Stomach (tissue), 19 donors: ENCODE measurements at places on chromosomes 1 and 21. TPM values are rescaled to one million over a fixed set of nuclear protein-coding genes. Genes with fewer than 3 reads are reported as not detected.
A peak's percentile ranks its signal among the peaks of the same experiment; 100 is the strongest.

Gene IL22RA1
- polyA plus RNA-seq, result 1.4 TPM

Gene PRAMEF6
- not detected for polyA plus RNA-seq

Gene OR2T2
- not detected for polyA plus RNA-seq

Gene SHISAL2A
- polyA plus RNA-seq, result not detected

Gene LCE6A
- polyA plus RNA-seq, result not detected

Gene AJAP1
- polyA plus RNA-seq, result 0.12 TPM

Gene CA6
- polyA plus RNA-seq, result not detected

Gene CLDN17
- polyA plus RNA-seq, result not detected

Gene SLC25A34
- polyA plus RNA-seq, result 1.9 TPM

- H3K4me1 ChIP-seq, result no peaks in the 10 kb centered on the region
- H3K27ac ChIP-seq, result no peak overlapping the region
- H3K27me3 ChIP-seq, result no peaks in the 10 kb centered on the region
- no peak for DNase-seq
- H3K4me3 ChIP-seq, result no peak overlapping the region
- no peaks in the 10 kb centered on the region for H3K36me3 ChIP-seq
Observed at GRCh38 chr1:171300401-171300800, 13.6 kb upstream of the FMO4 start.

- no peak overlapping the region for H3K27ac ChIP-seq
- DNase-seq, result peak; percentile 20
- no peak overlapping the region for H3K4me3 ChIP-seq
- no peaks in the 10 kb centered on the region for H3K27me3 ChIP-seq
- no peaks in the 10 kb centered on the region for H3K36me3 ChIP-seq
Observed at GRCh38 chr1:93317207-93317606, 28.5 kb upstream of the DR1 start.

- H3K36me3 ChIP-seq, result no peaks in the 10 kb centered on the region
- no peak overlapping the region for H3K27ac ChIP-seq
- no peak for DNase-seq
- H3K27me3 ChIP-seq, result no peaks in the 10 kb centered on the region
Observed at GRCh38 chr1:208788013-208788540, 543.9 kb upstream of the PLXNA2 start.

DNA sequence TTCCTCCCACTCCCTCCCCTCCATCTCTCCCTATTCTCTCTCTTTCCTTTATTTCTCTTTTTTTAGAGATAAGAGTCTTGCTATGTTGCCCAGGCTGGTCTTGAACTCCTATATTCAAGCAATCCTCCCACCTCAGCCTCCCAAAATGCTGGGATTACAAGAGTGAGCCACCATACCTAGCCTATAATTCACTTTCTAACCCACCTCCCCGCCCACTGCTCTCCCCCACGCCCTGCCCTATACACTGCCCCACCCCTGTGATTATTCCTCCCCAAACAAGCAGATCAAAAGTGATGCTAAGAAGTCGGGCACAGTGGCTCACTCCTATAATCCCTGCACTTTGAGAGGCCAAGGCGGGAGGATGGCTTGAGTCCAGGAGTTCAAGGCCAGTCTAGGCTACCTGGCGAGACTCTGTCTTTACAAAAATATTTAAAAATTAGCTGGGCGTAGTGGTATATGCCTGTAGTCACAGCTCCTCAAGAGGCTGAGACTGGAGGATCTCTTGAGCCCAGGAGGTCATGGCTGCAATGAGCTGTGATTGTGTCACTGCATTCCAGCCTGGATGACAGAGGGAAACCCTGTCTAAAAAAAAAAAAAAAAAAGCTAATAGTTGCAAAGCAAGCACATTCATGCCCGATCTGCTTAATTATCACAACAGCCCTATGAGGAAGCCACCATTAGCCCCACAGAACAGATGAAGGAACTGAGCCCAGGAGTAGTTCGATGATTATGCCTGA, 12.8 kb upstream of the E2F2 start:
- DNase-seq, result no peak
- no peaks in the 10 kb centered on the region for H3K36me3 ChIP-seq
- no peak overlapping the region for H3K27ac ChIP-seq
- peaks cover 28% of the 10 kb centered on the region for H3K4me1 ChIP-seq
- no peaks in the 10 kb centered on the region for H3K27me3 ChIP-seq

DNA sequence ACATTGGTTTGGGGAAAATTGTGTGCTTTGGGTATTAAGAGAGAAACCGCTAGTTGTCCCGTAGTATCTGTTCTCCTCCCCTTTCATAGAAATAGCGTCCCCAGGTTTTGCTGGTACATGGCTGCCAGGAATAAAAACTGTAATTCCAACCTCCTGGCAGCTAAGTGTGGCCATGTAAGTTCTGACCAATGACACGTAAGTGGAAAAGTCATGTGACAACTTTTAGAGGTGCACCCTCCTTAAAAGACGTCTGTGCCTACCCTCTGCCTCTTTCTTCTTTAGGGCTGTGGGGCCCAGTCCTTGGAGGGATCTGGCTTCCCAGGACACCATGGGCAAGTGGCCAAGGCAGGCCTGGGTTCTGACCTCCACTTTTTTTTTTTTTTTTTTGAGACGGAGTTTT, 59.3 kb downstream of the UMODL1 start:
- H3K36me3 ChIP-seq, result no peaks in the 10 kb centered on the region
- no peak overlapping the region for H3K27ac ChIP-seq
- H3K27me3 ChIP-seq, result no peaks in the 10 kb centered on the region
- no peak overlapping the region for H3K4me3 ChIP-seq
- no peaks in the 10 kb centered on the region for H3K4me1 ChIP-seq

- no peaks in the 10 kb centered on the region for H3K27me3 ChIP-seq
- no peak for DNase-seq
- H3K27ac ChIP-seq, result no peak overlapping the region
- no peaks in the 10 kb centered on the region for H3K4me1 ChIP-seq
Observed at GRCh38 chr1:1926346-1926811, 7.3 kb upstream of the TMEM52 start.

DNA sequence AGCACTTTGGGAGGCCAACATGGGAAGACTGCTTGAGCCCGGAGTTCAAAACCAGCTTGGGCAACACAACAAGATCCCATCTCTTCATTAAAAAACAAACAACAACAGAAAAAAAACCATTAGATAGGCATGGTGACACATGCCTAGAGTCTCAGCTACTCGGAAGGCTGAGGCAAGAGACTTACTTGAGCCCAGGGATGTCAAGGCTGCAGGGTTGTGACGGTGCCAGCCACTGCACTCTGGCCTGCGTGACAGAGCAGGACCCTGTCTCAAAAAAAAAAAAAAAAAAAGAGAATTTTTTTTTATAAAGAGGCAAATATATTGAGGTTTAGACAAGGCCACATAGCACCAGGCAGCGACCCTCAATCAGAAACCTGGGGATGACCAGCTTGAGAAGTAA, 62.7 kb downstream of the HSF2BP start:
- no peaks in the 10 kb centered on the region for H3K27me3 ChIP-seq
- DNase-seq, result no peak
- H3K27ac ChIP-seq, result no peak overlapping the region
- H3K4me1 ChIP-seq, result no peaks in the 10 kb centered on the region

- H3K36me3 ChIP-seq, result peaks cover 18% of the 10 kb centered on the region
- H3K4me3 ChIP-seq, result no peak overlapping the region
- no peak for DNase-seq
- H3K27me3 ChIP-seq, result no peaks in the 10 kb centered on the region
Observed at GRCh38 chr1:6184083-6184783, 4.1 kb upstream of the CHD5 start.

- H3K27me3 ChIP-seq, result peaks cover 38% of the 10 kb centered on the region
- peak overlapping the region; percentile 76 for H3K27ac ChIP-seq
- peak; percentile 91 for DNase-seq
- H3K36me3 ChIP-seq, result no peaks in the 10 kb centered on the region
- H3K4me1 ChIP-seq, result peaks cover 21% of the 10 kb centered on the region
- H3K4me3 ChIP-seq, result peak overlapping the region; percentile 34
Observed at GRCh38 chr1:1079408-1080121, 5.5 kb upstream of the RNF223 start.

DNA sequence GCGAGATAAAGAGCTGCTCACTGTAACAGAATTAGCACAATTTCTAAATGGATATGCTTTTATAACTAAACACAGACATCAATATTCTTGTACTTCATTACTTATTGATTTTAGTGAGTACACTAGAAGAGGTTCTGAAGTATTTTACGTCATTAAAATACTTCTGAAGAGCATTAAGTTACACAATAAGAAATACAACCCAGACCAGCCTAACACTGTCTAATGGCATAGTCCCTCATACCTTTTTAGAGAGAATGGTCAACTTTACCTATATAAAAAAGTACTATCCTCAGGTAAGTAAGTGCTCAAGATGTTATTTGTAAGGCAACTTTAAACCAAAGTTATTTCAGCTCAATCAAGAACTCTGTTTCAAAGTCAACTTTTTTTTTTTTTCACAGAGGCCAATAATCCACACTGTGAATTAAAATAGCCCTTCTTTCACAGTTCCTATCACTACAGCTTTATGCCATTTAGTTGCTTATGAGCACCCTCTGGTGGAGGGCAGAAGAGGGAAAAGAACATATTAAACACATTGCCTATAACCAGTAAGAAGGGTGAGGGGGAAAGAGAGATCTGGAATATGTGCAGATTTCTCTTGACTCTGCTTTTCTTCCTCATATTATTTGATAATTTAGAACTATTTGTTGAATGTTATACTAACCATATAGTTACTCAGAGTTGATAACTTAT, 182.1 kb upstream of the DMRTA2 start:
- H3K36me3 ChIP-seq, result no peaks in the 10 kb centered on the region
- H3K4me3 ChIP-seq, result no peak overlapping the region
- no peak for DNase-seq
- no peak overlapping the region for H3K27ac ChIP-seq
- no peaks in the 10 kb centered on the region for H3K27me3 ChIP-seq
- no peaks in the 10 kb centered on the region for H3K4me1 ChIP-seq

DNA sequence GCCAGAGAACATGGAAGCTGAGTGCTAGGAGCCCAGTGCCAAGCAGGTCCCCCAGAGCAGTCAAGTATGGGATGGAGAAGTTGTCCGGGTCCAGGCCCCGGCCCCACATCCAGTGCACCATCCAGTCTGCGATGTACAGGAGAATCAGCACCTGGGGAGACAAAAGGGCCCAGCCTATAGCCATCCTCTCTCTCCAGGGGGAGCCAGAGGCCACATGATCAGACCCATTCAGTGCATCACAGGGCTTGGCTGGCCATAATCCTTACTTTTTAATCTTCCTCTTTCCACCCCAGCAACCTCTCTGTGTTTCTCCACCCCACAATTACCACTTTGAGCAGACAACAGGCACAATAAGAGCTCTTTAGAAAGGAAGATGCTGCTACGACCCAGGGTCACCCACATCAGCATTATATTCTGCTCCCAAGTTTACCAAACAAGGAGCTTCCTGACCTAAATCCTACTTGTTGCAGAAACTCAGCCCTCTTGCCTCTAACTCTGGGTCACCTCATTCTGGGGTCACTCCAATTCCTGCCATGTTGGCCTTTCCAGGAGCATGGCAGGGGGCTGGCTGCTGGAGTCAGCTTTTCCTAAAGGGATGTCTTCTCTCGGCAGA, 16.4 kb upstream of the RAB29 start:
- peaks cover 75% of the 10 kb centered on the region for H3K36me3 ChIP-seq
- H3K27ac ChIP-seq, result no peak overlapping the region
- H3K4me3 ChIP-seq, result no peak overlapping the region
- peak; percentile 72 for DNase-seq

- DNase-seq, result no peak
- no peaks in the 10 kb centered on the region for H3K36me3 ChIP-seq
- no peaks in the 10 kb centered on the region for H3K27me3 ChIP-seq
- no peaks in the 10 kb centered on the region for H3K4me1 ChIP-seq
- H3K27ac ChIP-seq, result no peak overlapping the region
Observed at GRCh38 chr1:85563139-85563538, 17.4 kb upstream of the CCN1 start.

DNA sequence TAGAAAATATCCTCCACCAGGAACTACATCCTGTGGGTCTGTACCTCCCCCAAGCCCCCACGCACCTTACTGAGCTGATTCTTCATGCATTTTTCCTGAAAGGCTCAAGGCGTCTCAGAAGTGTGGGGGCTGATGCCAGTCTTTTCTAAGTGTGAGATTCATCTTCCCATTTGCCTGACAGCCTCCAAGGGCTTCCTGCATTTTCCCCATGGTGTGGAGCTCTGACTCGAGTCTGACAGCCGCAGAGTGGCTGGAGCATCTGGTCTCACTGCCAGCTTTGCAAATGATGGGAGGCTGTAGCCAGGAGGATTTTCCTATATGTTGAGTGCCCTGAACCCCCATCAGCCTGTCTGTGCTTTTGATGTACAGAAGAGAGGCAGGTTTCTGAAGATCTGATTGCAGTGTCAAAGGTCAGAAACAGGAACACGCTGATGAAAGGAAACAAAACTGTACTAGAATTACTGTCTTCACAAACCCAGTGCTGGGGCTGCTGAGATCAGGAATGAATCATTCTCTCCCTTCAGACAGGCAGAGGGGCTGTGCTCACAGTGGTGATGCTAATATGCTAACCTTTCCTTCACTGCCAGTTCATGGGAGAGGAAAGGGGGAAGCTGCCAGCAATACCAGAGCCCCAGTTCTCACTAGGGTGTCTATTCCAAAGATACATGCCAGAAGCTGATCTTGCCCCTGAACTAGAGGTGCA, 201.5 kb upstream of the C1orf174 start:
- no peak overlapping the region for H3K27ac ChIP-seq
- no peak for DNase-seq
- H3K4me1 ChIP-seq, result no peaks in the 10 kb centered on the region

- H3K4me3 ChIP-seq, result no peak overlapping the region
- peaks cover 9% of the 10 kb centered on the region for H3K4me1 ChIP-seq
Observed at GRCh38 chr1:177586429-177586828, 383.4 kb downstream of the SEC16B start.

GRCh38 chr1:209427811-209428210, 155.7 kb upstream of the CAMK1G start:
- H3K36me3 ChIP-seq, result no peaks in the 10 kb centered on the region
- H3K27me3 ChIP-seq, result no peaks in the 10 kb centered on the region
- no peak overlapping the region for H3K27ac ChIP-seq
- H3K4me1 ChIP-seq, result no peaks in the 10 kb centered on the region
- H3K4me3 ChIP-seq, result no peak overlapping the region

- no peaks in the 10 kb centered on the region for H3K27me3 ChIP-seq
- peak; percentile 55 for DNase-seq
- peak overlapping the region; percentile 36 for H3K27ac ChIP-seq
Observed at GRCh38 chr1:41726899-41727748, 191.6 kb downstream of the HIVEP3 start.

DNA sequence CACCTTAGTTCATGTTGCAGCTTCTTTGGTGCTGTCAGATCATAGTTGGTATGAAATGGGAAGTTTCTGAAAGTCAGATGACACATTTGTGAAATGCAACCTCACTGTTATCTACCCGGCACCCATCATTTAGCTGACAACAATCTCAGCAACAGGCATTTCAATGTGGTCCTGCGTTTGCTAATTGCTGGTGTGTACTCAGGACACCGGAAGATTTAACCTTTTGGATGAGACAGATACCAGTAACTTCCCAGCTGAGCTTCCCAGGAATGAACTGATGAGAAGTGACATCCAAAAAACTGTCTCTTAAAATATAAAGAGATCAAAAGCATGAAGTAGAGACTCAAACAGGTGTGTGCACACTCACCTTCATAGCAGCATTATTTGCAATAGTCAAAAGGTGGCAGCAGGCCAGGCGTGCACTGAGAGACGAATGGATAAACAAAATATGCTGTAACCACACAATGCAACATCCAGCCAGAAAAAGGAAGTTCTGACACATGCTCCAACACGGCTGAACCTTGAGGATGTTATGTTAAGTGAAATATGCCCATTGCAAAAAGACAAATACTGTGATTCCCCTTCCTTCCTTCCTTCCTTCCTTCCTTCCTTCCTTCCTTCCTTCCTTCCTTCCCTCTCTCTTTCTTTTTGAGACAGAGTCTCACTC, 7.9 kb upstream of the CLDN14 start:
- no peak overlapping the region for H3K27ac ChIP-seq
- DNase-seq, result peak; percentile 88
- H3K36me3 ChIP-seq, result no peaks in the 10 kb centered on the region
- no peak overlapping the region for H3K4me3 ChIP-seq
- H3K4me1 ChIP-seq, result peaks cover 5% of the 10 kb centered on the region
- no peaks in the 10 kb centered on the region for H3K27me3 ChIP-seq
